ENCODE measurements at places on chromosomes 6 and 20.

- no peak for DNase-seq
Measured at GRCh38 chr6:5499644-5500306, 238.5 kb downstream of the FARS2 start.

GRCh38 chr20:62834967-62835730 lies 18.3 kb downstream of the COL9A3 start:
- DNase-seq: no peak

DNA sequence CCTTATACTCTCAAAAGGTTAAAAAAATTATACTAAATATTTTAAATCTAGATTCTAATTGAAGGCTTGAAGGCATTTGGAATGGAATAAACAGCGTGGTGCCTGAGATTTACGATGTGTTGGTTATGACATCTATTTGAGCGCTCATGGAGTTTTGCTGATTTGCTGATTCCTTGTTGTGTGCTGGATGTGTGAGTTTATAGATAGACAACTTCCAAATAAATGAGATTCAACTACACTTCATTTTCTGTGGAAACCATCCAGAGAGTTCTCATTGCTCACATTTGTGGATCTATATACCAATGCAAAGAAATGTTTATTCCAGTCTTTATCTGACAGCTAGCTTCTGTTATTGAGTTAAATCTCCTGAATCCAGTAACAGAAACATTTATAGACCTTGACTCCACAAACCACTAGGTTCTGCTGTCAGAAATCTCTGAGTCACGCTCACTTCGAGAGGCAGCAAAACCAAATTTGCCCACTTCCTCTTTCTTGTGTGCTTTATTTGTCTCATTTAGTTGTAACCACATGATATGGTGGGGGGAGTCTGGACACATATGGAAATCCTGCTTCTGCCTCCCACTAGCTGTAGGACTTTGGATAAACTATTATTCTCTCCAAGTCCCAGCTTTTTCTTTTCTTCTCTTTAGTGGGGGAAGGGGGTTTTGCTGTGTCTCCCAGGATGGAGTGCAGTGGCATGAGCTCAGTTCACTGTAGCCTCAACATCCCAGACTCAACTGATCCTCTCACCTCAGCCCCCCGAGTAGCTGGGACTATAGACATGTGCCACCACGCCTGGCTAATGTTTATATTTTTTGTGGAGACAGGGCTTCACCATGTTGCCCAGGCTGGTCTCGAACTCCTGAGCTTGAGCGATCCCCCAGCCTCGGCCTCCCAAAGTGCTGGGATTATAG lies 54.5 kb downstream of the IPCEF1 start:
- DNase-seq: no peak

GRCh38 chr6:63347599-63347998 lies 27.8 kb upstream of the LGSN start:
- DNase-seq: peak; percentile 21

DNA sequence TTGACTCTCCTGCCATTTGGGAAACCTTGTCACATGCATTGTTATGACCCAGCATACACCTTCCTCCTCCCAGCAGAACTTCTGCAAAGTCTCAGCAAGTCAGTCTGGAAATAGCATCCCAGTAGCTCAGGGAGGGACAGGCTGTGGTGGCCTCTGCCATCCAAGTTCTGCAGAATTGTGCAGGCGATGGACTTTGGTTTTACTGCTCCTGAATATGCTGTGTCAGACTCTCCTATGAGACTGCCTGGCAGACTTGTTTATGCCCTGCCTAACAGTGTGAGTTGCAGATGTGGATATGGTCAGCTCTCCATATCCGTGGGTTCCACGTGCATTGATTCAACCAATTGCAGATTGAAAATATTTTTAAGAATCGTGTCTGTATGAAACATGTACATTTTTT lies 52.8 kb downstream of the SNRNP48 start:
- no peak for DNase-seq

GRCh38 chr6:4774715-4775493 lies 1.3 kb upstream of the CDYL start:
- no peak for DNase-seq

DNA sequence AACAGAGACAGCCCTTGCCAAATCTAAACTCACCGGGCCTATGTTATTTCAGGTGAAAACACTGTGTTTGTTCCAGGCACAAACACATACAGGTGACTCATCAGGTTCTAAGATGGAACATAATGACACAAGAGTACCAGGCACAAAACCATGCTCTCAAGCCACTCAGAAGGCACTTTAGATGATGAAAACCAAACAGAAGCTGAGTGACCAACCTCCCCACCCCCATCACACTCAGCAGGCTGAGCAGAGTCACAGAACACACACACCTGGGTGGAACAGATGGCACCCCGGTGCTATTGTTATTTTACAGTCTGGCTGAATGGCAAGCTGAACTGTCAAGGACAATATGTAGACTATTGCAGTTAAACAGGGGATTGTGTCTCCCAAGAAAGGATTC lies 20.6 kb upstream of the NKX2-2 start:
- no peak for DNase-seq

Measured in HTR-8/SVneo (cell line).